ENCODE measurements at places on chromosomes 7 and 10. TPM values are rescaled to one million over a fixed set of nuclear protein-coding genes. Genes with fewer than 3 reads are reported as not detected.

- no peak for DNase-seq
These were observed 125.0 kb upstream of the AKR1E2 start for GRCh38 chr10:4701016-4701415.

The PTPRN2 gene
- 52.2 TPM for total RNA-seq

- no peak for DNase-seq
These were observed 19.8 kb upstream of the NUP205 start for GRCh38 chr7:135537905-135538304.

- no peak for DNase-seq
These were observed 1.7 kb downstream of the ABCC2 start for GRCh38 chr10:99784016-99784726.

GRCh38 chr10:1957057-1957456 lies 219.7 kb upstream of the ADARB2 start:
- no peak for DNase-seq

DNA sequence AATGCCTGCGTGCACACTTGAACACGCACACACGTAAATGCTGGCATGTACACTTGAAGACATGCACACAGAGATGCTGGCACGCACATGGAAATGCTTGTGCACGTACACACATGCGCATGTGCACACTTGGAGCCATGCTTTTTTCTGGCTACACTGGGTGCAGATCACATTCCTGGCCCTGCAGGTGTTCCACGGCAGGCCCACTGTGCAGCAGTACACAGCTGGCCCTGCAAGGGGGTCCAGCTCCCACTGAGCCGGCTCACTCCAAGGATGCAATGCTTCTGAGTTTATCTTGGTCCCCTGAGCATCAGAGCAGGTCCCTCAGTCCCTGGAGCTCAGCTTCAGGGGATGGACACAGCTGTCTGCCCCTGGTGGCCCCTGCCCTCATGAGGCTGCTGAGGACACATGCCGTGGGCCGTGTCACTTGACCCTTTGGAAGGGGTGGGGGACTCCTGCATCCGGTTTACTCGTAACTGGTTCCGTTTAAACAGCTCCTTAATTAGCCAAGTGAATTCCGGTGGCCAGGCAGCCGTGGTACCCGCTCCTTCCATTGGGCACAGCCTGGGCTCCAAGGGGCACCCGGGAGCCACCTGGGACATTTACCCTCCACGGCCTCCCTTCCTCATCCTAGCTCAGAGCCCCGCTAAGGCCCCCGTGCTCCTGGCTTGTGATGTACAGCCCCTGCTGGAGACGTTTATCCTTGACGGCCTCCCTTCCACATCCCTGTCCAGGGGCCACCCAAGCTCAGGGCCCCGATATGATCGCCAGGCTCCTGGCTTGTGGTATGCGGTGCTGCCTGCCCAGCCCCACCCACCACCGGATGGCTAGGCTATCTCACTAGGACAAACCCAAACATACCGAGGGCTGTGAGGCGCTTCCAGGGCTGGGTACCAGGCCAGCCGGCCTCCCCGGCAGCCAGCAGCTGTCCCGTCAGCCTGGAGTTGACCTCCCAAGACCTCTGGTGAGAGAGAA lies 39.5 kb upstream of the DPYSL4 start:
- DNase-seq: no peak

- DNase-seq: no peak
These were observed 9.4 kb downstream of the GATA3 start for GRCh38 chr10:8063935-8064334.

DNA sequence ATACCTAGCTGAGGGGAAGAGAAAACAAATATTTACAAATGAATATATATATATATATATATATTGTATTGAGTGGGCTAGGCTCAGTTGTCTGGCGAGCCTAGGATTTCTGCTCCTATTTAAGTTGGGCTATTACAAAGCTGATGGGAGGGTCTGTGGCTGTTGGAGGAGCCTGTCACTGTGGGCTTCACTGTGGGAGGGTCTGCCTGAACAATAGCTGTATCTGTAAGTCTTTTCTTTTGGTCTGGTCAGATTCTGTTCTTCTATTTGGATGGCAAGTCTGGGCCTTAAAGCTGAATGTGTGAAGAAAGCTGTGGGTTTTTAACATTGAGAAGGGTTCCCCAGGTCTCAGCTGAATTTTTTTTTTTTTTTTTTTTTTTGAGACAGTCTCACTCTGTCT lies 220.6 kb upstream of the LYZL1 start:
- DNase-seq: no peak

Measured in frontal cortex (tissue), 4 donors.